Endothelial cell of umbilical vein (primary cell): ENCODE measurements at places on chromosomes 1 and 21. TPM values are rescaled to one million over a fixed set of nuclear protein-coding genes. Genes with fewer than 3 reads are reported as not detected.

OR2T29 gene
- not detected in 2 replicates for total RNA-seq

FRRS1 gene
- total RNA-seq = 3.1 and 4.8 TPM in 2 replicates

FCRL4 gene
- total RNA-seq = not detected in 2 replicates

RHBG gene
- not detected in 2 replicates for total RNA-seq

GBP4 gene
- 1.7 and 7.6 TPM in 2 replicates for total RNA-seq

DNASE2B gene
- not detected in 2 replicates for total RNA-seq

MPL gene
- 0.18 and 0.24 TPM in 2 replicates for total RNA-seq

FCN3 gene
- not detected in 2 replicates for total RNA-seq

TPTE gene
- not detected in 2 replicates for total RNA-seq

JMJD4 gene
- total RNA-seq = 15.2 and 17.3 TPM in 2 replicates

VWA5B1 gene
- total RNA-seq = not detected in 2 replicates

CHI3L2 gene
- total RNA-seq = not detected in 2 replicates

GRCh38 chr1:111487133-111487532, 13.3 kb downstream of the C1orf162 start:
- no peaks in the 10 kb centered on the region for H3K4me1 ChIP-seq
- no peak overlapping the region for H3K27ac ChIP-seq
- H3K36me3 ChIP-seq = no peaks in the 10 kb centered on the region
- H3K27me3 ChIP-seq = peaks cover 12% of the 10 kb centered on the region
- DNase-seq = no peak
- no peak overlapping the region for H3K4me3 ChIP-seq

DNA sequence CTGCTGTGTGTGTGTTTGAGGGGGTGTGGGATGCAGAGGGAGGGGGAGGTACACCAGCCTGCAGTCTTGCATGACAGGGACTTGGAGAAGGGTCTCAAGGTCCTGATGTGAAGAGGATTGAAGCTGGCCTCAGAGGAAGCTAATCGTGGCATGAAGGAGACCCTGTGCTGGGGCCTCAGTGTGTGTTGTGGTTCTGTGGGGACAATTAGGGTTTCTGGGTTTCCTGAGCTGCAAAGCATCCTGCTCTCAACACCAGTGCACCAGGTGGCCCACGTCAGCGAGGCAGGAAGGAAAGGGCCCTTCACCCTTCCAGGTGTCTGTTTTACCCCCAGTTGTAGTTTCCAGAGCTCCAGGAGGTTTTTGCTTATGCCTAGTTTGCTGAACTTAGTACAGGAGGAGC, 52.8 kb downstream of the TENT5C start:
- no peak overlapping the region for H3K4me3 ChIP-seq
- no peak overlapping the region for H3K27ac ChIP-seq
- H3K36me3 ChIP-seq = no peaks in the 10 kb centered on the region
- H3K27me3 ChIP-seq = peaks cover 3% of the 10 kb centered on the region
- peaks cover 11% of the 10 kb centered on the region for H3K4me1 ChIP-seq

DNA sequence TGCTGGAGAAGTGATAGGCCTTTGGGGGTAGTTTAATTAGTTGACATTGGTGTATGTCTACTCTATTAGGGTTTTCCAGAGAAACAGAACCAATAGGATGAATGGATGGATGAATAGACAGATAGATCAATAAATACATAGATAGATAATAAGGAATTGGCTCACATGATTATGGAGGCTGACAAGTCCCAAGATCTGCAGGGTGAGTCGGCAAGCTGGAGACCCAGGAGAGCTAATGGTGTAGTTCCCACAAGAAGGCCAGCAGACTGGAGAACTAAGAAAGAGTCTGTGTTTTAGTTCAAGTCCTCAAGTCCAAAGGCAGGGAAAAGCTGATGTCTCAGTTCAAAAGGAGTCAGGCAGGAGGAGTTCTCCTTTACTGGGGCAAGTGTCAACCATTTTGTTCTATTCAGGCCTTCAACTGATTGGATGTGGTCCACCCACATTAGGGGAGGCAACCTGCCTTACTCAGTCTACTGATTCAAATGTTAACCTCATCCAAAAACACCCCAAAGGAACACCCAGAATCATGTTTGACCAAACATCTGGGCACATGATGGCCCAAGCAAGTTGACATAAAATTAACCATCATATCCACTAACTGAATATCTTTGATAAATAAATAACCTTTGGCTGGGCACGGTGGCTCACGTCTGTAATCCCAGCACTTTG, 4.5 kb upstream of the SDE2 start:
- H3K4me3 ChIP-seq = no peak overlapping the region
- no peak for DNase-seq
- no peaks in the 10 kb centered on the region for H3K36me3 ChIP-seq
- no peaks in the 10 kb centered on the region for H3K27me3 ChIP-seq
- no peak overlapping the region for H3K27ac ChIP-seq
- H3K4me1 ChIP-seq = peaks cover 27% of the 10 kb centered on the region

GRCh38 chr21:42091899-42092508, 20.9 kb downstream of the UMODL1 start:
- H3K36me3 ChIP-seq = no peaks in the 10 kb centered on the region
- no peak for DNase-seq
- no peak overlapping the region for H3K27ac ChIP-seq
- H3K4me1 ChIP-seq = peaks cover 3% of the 10 kb centered on the region
- no peak overlapping the region for H3K4me3 ChIP-seq

DNA sequence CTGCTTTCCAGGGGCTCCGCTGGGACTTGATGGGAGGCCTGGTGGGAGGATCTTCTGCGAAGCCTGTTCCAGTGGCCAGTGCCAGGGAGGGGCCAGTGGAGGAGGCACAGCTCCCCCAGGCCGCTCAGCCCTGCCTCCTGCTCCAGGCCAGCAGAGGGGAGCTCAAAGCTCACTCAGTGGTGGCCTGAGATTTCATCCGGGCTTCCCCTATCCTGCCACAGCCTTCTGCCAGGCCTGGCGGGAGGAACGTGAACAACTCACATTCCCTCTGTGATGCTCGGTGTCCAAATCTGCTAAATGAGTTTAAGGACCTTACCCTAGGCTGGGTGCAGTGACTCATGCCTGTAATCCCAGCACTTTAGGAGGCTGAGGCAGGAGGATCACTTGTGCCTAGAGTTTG, 3.3 kb downstream of the CLCNKB start:
- H3K4me1 ChIP-seq = no peaks in the 10 kb centered on the region
- H3K4me3 ChIP-seq = no peak overlapping the region
- H3K27ac ChIP-seq = no peak overlapping the region
- no peaks in the 10 kb centered on the region for H3K36me3 ChIP-seq
- DNase-seq = no peak

DNA sequence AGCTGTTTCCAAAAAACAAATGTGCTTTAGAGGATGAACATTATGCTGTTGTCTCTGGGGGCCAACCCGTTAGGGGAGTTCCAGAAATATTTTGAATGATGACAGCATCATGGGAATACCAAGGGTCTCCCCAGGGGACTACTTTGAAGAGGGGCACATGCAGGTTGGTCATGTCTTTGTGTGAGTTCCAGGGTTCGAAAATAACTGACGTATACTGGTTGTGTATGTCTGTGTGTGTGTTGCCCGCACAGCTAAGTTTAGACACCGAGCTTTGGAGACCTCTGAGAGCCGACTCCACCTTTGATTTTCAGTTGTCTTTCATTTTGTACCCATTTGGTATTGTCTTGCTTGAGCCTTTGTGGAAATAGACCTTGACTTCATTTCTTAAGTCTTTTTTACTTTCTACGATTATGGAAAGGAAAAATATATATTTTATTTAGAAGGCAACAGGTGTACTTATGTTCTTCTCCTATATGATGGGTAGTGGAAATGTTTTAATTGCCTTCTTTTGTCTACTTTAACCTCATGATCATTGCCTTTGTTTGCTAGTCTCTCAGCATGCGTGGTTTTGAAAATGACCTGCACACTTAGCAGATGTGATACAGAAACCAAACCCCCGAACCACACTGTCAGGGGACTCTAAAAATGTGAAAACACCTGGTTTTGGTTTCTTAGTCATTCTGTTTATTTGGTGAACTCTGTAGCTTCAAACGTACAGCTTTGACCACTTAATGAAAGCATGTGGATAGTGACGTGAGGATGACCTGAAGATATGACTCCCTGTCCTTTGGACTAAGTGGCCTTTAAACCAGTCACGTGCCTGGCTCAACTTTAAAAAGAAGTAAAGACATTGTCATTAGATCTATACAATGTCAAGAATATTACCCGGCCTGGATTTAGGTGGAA, 56.5 kb downstream of the GALNT2 start:
- no peaks in the 10 kb centered on the region for H3K36me3 ChIP-seq
- no peak for DNase-seq
- H3K27ac ChIP-seq = no peak overlapping the region
- no peaks in the 10 kb centered on the region for H3K27me3 ChIP-seq
- no peaks in the 10 kb centered on the region for H3K4me1 ChIP-seq

- DNase-seq = no peak
- H3K27me3 ChIP-seq = no peaks in the 10 kb centered on the region
- no peak overlapping the region for H3K27ac ChIP-seq
- H3K4me1 ChIP-seq = no peaks in the 10 kb centered on the region
- no peaks in the 10 kb centered on the region for H3K36me3 ChIP-seq
Observed at GRCh38 chr21:15210235-15210678, 145.5 kb upstream of the NRIP1 start.

- no peaks in the 10 kb centered on the region for H3K36me3 ChIP-seq
- H3K27ac ChIP-seq = no peak overlapping the region
- peaks cover 29% of the 10 kb centered on the region for H3K27me3 ChIP-seq
- H3K4me3 ChIP-seq = peak overlapping the region; percentile 22
- no peaks in the 10 kb centered on the region for H3K4me1 ChIP-seq
Observed at GRCh38 chr21:45644041-45644906, 749 bp downstream of the PCBP3 start.

DNA sequence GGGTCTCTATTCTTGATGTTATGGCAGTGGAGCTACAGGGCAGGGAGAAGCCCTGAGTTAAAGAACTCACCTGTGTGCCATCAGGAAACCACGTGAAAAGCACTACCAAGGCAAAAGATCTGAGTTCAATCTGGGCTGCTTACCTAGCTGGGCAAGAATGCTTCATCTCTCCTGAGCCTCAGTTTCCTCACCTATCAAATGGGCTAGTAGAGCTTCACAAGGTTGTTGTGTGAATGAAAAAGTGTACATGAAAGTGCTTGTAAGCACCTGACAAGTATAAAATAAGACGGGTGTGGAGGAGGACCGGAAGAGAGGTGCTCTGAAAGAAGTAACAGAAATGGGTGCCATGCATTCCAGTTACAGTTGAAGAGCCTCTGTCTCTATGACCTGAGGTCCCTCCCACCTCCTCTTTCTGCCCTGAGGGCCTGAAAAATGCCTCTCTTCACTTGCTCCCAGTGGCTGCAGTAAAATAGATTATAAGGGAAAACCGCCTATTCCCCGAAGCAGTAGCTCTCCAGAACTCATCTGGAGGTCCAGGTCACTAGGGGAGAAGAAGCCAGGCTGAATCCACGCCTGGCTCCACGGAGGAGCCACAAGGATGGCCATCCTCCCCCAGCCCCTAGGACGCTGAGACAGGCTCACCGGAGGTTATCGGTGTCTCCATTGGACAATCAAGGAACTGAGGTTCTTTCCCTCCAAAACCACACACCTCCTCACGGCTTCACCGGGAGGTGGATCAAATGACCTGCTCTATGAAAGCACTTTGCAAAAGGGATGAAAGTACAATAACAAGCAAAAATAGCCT, 1.4 kb downstream of the GPR161 start:
- H3K27me3 ChIP-seq = no peaks in the 10 kb centered on the region
- DNase-seq = peak; percentile 4

GRCh38 chr1:25066731-25067517, 136.8 kb upstream of the RUNX3 start:
- no peaks in the 10 kb centered on the region for H3K27me3 ChIP-seq
- H3K27ac ChIP-seq = no peak overlapping the region
- no peaks in the 10 kb centered on the region for H3K4me1 ChIP-seq
- no peak for DNase-seq
- H3K36me3 ChIP-seq = no peaks in the 10 kb centered on the region

DNA sequence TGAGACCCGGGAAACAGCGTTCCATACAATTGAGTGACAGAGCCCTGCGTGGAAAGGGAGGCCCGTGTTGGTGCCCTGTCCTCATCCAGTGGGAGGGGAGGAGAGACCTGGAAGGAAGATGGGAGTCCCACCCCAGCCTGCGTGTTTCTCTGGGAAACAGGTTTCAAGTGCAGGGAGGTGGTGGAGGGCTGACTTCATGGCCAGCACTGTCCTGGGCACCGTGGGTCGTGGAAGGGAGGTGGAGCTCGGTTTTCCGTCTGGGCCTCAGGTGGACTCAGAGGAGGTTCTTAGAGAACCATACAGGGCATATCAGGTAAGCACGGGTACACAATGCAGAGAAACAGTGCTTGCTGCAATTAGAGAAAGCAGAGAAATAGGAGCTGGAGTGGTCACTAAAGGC, 222.6 kb downstream of the CAMTA1 start:
- H3K4me1 ChIP-seq = no peaks in the 10 kb centered on the region
- H3K4me3 ChIP-seq = no peak overlapping the region
- H3K36me3 ChIP-seq = no peaks in the 10 kb centered on the region
- H3K27ac ChIP-seq = no peak overlapping the region
- DNase-seq = no peak
- H3K27me3 ChIP-seq = no peaks in the 10 kb centered on the region

- no peaks in the 10 kb centered on the region for H3K36me3 ChIP-seq
- H3K4me3 ChIP-seq = no peak overlapping the region
- no peak overlapping the region for H3K27ac ChIP-seq
- H3K27me3 ChIP-seq = no peaks in the 10 kb centered on the region
- DNase-seq = peak; percentile 15
Observed at GRCh38 chr1:45864167-45865106, 61.0 kb downstream of the MAST2 start.

GRCh38 chr1:216805233-216805632, 82.0 kb upstream of the ESRRG start:
- H3K4me1 ChIP-seq = no peaks in the 10 kb centered on the region
- H3K36me3 ChIP-seq = no peaks in the 10 kb centered on the region
- H3K27me3 ChIP-seq = no peaks in the 10 kb centered on the region
- H3K4me3 ChIP-seq = no peak overlapping the region
- no peak overlapping the region for H3K27ac ChIP-seq
- DNase-seq = no peak

DNA sequence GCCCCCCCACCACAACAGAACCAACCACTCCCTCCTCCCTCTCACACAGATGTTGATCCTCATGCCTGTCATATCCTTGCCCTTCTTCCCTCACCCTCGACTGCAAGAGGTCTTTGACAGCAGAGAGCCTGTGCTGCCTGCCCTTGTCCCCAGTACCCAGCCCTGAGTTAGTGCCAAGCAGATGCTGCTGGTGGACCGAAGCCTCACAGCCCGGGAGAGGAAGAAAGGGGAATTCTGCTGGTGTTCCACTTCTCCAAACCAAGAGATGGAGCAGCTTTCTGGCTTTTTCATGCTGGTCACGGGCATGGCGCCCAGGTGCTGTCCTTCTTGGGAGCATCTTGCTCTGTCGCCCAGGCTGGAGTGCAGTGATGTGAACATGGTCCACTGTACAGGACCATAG, 69.1 kb downstream of the SLC66A1 start:
- no peaks in the 10 kb centered on the region for H3K27me3 ChIP-seq
- no peak overlapping the region for H3K4me3 ChIP-seq
- peaks cover 33% of the 10 kb centered on the region for H3K36me3 ChIP-seq
- peaks cover 13% of the 10 kb centered on the region for H3K4me1 ChIP-seq
- no peak for DNase-seq

DNA sequence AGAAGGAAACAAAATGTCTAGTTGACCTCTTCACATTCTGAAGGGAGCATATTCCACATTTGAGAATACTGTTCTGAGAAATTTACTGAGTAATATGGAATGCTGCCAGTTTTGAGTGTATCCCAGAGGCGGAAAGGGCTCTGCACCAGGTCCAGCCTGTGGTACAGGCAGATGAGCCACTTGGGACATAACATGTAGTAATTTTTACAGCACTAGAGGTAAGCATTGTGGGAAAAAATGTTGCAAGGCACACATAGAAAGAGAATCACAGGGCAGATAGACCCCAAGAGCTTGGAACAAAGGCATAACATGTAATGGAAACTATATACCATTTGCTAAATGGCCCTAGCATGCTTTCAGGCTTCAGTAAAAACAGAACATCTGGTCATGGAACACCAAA, 228.5 kb downstream of the USH2A start:
- H3K27ac ChIP-seq = no peak overlapping the region
- DNase-seq = no peak
- no peak overlapping the region for H3K4me3 ChIP-seq
- no peaks in the 10 kb centered on the region for H3K36me3 ChIP-seq
- H3K4me1 ChIP-seq = no peaks in the 10 kb centered on the region
- H3K27me3 ChIP-seq = no peaks in the 10 kb centered on the region
